Subcutaneous adipose tissue (tissue), 4 donors: ENCODE measurements at places on chromosomes 2 and 18. TPM values are rescaled to one million over a fixed set of nuclear protein-coding genes. Genes with fewer than 3 reads are reported as not detected.

NAGK gene
- 115 TPM for total RNA-seq

STK25 gene
- total RNA-seq = 147 TPM

UGT1A1 gene
- not detected for total RNA-seq

ALK gene
- total RNA-seq = 2.4 TPM

SERPINB11 gene
- total RNA-seq = not detected

ELOA2 gene
- total RNA-seq = not detected
